ENCODE measurements at places on chromosomes 16 and 17.
A peak's percentile ranks its signal among the peaks of the same experiment; 100 is the strongest.

DNA sequence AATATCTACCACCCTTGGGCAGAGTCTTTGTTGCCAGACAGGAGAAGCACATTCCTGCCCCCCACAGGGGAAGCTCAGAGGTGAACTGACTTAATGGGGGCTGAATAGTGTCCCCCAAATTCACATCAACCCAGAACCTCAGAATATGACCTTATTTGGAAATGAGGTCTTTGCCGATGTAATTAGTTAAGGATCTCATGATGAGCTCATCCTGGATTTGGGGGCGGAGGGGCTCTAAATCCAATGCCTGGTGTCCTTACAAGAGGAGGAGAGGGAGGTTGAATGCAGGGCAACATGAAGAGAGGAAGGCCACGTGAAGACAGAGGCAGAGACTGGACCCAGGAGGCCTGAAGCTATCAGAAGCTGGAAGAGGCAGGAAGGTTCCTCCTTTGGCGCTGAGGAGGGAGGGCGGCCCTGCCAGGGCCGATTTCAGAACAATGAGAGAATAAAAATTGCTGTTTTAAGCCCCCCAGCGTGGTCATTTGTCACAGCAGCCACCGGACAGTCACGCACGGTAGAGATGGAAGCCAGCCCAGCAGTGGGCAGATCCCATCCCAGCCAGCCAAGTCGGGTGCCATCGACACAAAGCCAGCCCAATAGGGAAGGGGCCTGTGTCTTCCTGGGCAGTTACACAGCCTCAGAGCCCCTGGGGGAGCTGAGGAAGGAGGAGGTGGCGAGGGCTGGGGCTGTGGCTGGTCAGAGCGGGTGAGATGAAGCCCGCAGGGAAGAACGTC lies 21.3 kb downstream of the C16orf74 start:
- DNase-seq, result no peak

DNA sequence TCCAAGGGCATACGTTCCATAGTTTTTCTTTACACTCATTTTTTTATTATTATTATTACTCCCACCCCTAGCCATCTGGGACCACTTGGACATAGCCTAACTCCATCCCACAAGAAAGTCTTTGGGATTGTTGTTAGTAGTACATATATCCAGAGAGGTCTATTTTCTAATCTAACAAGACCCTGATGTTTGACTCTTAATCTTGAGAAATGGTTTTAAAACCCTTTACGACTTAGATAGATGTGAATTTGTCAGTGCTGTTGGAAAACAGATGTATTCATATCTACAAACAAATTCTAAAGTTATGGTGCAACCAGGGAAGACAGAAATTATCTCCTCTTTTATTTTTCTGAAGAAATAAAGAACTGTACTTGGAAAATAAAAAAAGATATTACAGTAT lies 197.8 kb downstream of the CDH11 start:
- no peak for DNase-seq

DNA sequence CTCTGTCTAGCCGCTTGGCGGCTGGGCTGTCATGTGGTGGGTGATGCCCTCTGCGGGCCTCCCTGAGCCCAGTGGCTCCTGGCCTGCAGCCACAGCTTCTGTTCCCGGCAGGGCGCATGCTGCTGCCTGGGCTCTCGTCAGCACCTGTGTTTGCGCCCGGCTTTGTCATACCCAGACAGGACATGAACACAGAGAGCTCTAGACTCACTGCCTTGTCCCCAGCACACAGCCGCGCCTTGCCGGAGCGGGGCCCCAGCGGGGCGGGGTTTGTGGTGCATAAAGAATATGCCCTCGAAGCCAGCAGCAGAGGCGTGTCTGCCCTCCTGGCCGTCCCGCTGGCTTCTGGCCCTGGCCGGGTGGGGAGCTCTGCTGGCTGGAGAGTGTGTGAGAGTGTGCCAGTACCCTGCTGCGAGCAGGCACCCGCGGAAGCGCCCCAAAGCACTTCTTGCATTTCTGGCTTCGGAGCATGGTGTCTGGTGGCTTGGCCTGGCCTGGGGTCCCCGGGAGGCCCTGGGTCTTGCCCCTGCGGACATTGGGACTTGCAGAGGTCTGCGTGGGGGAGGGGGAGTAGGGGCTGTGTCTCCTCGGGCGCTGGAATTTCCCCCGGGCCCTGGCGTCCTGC lies 14.4 kb downstream of the ASPSCR1 start:
- peak; percentile 98 for DNase-seq

GRCh38 chr17:82799591-82799990 lies 40.2 kb downstream of the ZNF750 start:
- DNase-seq, result no peak

GRCh38 chr17:73746314-73747073 lies 102.2 kb upstream of the SDK2 start:
- DNase-seq, result no peak

DNA sequence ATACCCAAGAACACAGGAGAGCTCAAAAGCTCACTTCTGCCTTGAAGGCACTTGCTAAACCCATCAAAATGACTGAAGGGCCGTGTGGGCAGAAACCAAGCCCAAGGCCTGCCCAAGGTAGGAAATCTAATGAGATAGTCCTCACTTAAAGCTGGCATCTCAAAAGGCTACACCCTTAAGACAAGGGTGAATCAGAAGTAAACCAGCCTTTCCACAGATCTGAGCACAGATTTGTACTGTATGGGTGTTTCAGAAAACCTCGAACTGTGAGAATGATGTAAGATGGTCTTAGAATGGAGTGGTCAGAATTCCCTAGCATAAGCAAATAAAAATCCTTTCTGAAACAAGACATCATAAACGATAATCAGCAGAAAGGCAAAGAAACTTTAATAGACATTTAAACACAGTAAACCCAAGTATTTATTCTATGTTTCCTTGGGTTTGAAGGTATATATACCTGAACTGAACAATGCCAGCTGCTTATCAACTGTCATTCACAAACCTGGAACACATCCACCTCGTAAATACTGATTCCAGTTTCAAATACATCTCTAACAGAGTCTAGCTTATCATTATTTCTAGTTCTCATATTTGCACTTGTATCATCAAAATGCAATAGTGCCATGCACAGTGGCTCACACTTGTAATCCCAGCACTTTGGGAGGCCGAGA lies 37.8 kb downstream of the GLG1 start:
- no peak for DNase-seq

- peak; percentile 91 for DNase-seq
Observed at GRCh38 chr17:43170140-43170765, 761 bp upstream of the NBR1 start.

GRCh38 chr17:41537990-41538389 lies 9.9 kb upstream of the KRT19 start:
- DNase-seq, result peak; percentile 91

DNA sequence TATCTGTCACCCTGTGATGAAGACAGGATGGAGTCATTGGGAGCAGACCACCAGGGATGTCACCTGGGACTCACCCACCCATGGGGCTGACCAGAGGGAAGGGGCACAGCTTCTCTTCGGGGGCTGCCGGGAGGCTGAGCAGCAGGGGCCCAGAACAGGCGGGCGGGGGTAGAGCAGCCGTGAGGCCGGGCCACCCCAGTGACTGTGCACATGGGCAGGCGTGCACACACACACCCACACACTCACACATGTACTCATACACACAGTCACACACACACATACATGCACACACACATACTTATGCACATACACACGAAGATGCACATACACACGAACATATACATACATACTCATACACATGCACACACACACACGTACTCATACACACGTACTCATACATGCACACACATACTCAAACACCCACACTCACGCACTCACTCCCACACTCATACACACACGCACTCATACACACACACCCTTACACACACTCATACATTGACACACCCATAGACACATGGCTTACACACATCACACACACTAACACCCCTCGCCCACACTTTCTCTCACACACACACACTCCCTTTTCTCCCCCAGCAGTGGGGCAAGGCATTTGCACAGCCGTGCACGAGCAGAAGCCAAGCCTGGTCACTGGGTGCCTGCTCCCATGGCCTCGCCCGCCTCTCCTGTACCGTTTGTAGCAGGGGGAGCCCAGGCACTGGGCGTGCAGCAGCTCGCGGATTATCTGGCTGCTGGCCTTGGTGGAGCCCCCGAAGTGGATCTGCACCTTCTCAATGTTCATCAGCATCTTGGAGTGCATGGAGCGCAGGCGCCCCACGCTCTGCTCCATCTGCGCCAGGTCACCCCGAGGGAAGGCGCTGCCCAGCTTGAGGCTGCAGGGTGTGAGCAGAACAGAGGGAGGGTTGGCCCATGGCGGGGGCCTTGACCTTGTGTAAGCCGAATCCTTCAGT lies 12.4 kb downstream of the UBALD2 start:
- no peak for DNase-seq

- DNase-seq, result no peak
Observed at GRCh38 chr17:33464669-33465280, 171.7 kb upstream of the ASIC2 start.

- DNase-seq, result no peak
Observed at GRCh38 chr17:4837471-4838308, 4.5 kb downstream of the MINK1 start.

- no peak for DNase-seq
Observed at GRCh38 chr17:48628649-48629410, 2.7 kb upstream of the HOXB9 start.

- no peak for DNase-seq
Observed at GRCh38 chr16:9992441-9992840, 189.8 kb downstream of the GRIN2A start.

DNA sequence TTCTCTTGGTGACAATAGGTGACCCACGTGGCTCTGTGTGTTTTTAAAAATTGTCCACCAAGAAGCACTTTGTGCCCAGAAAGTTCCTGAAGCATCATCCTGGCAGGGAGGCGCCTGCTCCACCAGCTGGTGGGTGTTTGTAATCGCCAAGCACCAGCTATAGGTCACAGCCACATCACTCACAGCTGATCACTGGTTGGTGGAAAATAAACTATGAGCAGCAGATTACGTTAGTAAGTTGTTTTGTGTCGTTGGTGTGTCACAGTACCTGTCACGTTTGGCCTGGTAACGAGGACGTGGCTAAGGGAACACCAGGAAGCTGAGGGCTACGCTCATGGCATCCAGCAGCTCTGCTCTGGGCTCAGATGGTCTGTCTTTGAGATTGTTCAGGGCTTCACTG lies 10.1 kb downstream of the MRM3 start:
- DNase-seq, result no peak

DNA sequence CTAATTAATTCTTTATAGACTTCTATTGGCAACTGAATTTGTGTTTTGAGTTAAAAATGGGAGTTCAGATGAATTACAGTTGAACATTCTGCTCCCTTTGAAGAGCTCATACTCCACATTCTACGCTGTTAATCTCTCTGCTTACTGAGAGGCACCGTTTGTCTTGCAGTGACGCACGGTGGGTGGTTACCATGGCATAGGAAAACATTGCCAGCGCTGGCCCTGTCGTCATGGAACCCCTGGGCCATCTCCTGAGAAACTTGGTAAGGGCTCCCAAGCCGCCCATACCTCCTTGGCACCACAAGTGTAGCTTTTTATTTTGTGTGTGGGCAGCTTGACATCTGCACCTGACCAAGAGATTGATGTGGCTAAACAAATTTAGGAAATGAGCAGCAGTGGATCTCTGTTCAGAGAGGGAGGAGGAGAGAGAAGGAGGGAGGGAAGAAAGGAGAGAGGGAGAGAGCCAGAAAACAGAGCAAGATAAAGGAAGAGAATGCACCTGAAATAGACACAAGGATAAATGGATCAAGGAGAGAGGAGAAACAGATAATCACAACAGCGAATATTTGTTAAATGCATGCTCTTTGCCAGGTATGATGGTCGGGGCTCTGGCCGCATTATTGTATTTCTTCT lies 398.5 kb downstream of the HAPSTR1 start:
- DNase-seq, result no peak

DNA sequence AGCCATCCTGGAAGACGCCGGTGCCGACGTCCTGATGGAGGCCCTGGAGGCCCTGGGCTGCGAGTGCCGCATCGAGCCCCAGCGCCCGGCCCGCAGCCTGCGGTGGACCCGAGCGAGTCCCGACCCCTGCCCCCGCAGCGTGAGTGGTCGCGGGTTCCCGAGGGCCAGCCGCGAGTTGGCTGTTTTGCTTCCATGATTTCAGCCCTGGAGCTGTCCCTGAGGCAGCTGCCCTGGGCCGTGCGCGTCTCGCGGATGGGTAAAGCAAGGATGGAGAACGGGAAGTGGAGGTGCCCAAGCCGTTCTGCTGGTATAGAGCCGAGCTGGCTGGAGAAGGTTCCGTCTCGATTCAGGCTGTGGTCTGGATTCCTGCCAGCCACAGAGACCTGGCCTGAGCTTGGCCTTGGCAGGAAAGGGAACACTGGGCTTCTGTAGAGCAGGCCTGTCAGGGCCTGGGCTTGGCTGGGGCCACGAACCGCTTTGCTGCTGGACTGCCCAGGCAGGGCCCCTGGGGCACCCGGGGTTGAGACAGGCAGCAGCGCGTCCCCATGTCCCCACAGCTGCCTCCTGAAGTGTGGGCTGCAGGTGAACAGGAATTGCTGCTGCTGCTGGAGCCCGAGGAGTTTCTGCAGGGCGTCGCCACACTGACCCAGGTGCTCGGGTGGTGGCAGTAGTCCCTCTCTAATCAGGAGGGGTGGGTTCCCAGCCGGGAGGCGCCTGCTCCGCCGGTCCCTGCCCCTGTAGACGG lies 941 bp upstream of the MRPS34 start:
- DNase-seq, result peak; percentile 49

DNA sequence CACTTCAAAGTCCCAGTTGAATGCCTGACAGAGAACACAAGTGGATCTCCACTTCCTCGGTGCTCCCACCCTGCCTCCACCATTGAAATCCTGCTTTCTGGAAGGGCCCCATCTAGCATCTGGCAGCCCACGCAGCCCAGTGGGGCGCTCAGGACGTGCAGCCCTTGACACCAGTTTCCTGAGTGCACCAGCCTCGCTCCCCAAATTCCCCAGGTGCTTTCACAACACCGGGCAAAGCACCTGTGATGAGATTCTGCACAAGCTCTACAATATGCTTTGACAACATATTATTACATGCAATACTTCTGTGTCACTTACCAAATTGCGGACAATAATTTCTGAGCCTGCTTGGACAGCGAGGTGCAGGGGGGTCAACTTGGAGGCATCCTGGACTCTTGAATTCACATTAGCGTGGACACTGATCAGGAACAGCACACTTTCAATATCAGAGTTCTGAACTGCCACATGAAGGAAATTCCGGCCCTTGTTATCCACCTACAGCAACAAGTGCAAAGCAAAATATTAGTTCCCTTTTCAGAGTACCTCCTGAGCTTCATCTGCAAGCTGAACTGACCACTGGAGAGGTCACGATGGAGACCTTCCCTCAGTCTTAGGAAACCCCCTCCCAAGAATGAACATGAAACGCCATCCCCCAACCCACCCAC lies 33.9 kb downstream of the CYB5D2 start:
- DNase-seq, result no peak

DNA sequence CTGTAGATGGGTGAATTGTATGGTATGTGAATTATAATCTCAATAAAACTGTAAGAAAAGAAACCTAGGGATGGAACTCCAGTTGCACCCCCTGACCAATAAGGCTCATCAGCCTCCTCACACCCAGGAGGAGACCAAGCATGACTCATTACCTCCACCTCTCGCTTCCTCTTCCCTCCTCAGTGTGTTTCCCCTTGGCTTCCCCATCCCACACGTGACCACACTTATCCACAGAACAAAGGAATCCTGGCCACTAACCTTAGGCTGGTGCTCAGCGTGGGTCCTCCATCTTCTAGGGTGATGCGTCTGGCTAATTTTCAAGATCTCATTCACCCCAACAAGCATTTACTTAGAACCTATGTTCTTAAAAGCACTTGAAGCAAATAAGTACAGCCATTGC lies 36.2 kb upstream of the MAP3K14 start:
- no peak for DNase-seq

GRCh38 chr17:39562976-39563375 lies 44.7 kb downstream of the NEUROD2 start:
- DNase-seq, result no peak

All from MG63 (cell line).